ENCODE measurements at places on chromosomes 5 and 9. TPM values are rescaled to one million over a fixed set of nuclear protein-coding genes. Genes with fewer than 3 reads are reported as not detected.
A peak's percentile ranks its signal among the peaks of the same experiment; 100 is the strongest.

Gene WDR31
- polyA plus RNA-seq: 3.1 TPM

Gene EMB
- 2.2 TPM for polyA plus RNA-seq

Gene CEP78
- 7.5 TPM for polyA plus RNA-seq

- DNase-seq: no peak
- no peaks in the 10 kb centered on the region for H3K4me1 ChIP-seq
Observed at GRCh38 chr5:148859703-148860102, 33.3 kb downstream of the ADRB2 start.

DNA sequence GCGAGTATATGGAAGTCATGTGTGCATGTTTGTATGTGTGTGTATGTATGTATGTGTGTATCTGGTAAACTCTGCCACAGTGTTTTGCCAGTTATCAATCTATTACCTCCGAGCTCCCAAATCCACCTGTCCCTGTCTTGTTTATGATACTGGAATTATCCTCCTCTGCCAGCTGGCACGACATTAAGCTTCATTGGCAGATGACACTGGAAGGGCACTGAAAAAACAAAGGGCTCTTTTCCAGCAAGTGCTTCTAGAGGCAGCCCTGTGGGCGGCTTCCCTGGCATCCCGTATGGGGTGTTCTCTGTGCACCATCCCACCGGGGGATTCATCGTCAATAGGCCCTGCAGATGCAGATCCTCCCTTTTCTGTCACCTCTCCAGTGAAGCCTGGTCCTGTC is 221.5 kb downstream of the MSX2 start:
- no peak overlapping the region for H3K4me3 ChIP-seq
- H3K27me3 ChIP-seq: no peaks in the 10 kb centered on the region
- H3K27ac ChIP-seq: no peak overlapping the region
- no peak for DNase-seq

- no peaks in the 10 kb centered on the region for H3K27me3 ChIP-seq
- H3K4me3 ChIP-seq: peak overlapping the region; percentile 69
- H3K27ac ChIP-seq: no peak overlapping the region
- DNase-seq: no peak
- H3K36me3 ChIP-seq: peaks cover under 1% of the 10 kb centered on the region
Observed at GRCh38 chr9:70868041-70868440, 253.4 kb downstream of the TRPM3 start.

- peak; percentile 59 for DNase-seq
- no peak overlapping the region for H3K27ac ChIP-seq
- no peaks in the 10 kb centered on the region for H3K27me3 ChIP-seq
- no peak overlapping the region for H3K4me3 ChIP-seq
- H3K4me1 ChIP-seq: no peaks in the 10 kb centered on the region
Observed at GRCh38 chr5:33049842-33050241, 338.7 kb downstream of the NPR3 start.

DNA sequence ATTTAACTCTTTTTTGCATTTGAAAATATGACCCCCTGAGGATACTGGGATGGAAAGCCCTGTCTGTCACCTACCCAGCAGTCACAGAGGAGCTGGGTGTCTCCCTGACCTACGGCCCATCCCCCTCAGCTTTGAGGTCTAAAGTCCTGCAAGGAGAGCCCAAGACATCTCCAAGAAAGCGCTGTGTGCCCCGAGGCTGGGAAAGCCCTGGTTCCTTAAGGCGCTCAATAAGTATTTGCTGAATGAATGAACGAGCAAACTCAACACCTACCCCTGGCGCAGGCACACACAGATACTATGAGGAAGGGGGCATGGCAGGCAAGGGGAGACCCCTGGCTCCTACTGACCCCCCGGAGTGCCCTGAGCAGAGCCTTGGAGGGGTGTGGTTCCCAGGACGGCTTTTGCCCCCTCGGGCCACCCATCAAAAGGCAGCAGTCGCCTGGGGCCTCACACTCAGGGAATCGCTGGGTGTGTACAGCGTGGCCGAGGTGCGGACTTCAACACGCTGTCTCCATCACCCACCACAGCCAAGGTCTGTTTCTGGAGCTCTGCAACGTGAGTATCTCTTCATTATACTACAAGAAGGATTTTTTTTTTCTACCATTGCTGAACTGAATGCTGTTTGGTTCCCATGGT is 211.6 kb downstream of the ERCC6L2 start:
- H3K36me3 ChIP-seq: no peaks in the 10 kb centered on the region
- no peak for DNase-seq
- no peaks in the 10 kb centered on the region for H3K4me1 ChIP-seq
- peaks cover 2% of the 10 kb centered on the region for H3K27me3 ChIP-seq
- H3K4me3 ChIP-seq: no peak overlapping the region
- H3K27ac ChIP-seq: no peak overlapping the region

- H3K36me3 ChIP-seq: no peaks in the 10 kb centered on the region
- no peak for DNase-seq
- no peaks in the 10 kb centered on the region for H3K4me1 ChIP-seq
- H3K4me3 ChIP-seq: no peak overlapping the region
Observed at GRCh38 chr9:15068261-15068660, 158.0 kb upstream of the FREM1 start.

DNA sequence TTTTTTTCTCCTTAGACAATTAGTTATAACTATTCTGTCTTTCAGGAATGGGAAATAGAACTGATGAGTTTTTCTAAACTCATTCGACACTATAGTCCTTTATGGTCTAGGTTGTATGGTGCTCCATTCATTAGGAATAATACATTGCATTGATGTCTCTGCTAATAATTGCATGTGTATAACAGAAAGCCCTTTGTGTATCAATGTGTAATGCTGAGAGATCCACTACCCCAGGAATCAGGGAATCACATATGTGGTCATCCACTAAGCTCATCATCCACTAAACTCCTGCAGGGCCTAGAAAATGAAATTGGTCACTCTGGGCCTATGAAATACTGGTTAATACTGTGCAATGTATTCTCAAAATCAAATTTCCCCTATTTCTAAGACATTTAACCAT is 242.0 kb upstream of the CDH18 start:
- no peaks in the 10 kb centered on the region for H3K36me3 ChIP-seq
- no peaks in the 10 kb centered on the region for H3K27me3 ChIP-seq
- H3K4me3 ChIP-seq: no peak overlapping the region

- H3K36me3 ChIP-seq: peaks cover 8% of the 10 kb centered on the region
- peaks cover 4% of the 10 kb centered on the region for H3K4me1 ChIP-seq
- H3K4me3 ChIP-seq: peak overlapping the region; percentile 82
- H3K27me3 ChIP-seq: no peaks in the 10 kb centered on the region
- H3K27ac ChIP-seq: peak overlapping the region; percentile 8
Observed at GRCh38 chr9:37902796-37903646, 906 bp downstream of the SLC25A51 start.

DNA sequence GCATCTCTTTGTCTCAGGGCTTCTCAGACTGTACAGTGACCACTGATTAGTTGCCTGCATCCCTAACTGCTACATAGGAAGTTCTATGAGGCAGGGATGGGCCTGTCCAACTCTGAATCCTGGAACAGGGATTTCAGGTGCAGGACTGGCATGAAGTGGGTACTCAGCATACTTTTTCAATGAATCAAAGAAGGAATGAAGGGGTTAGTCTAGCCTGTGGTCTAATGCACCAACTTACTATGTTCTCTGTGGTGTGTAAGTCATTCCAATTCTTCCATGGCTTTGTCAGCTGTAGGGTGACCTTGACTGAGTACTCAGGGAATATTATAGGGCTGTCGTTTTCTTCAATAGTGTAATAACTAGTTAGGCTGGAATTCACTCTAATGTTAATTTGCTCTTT is 8.3 kb downstream of the COL15A1 start:
- H3K27me3 ChIP-seq: no peaks in the 10 kb centered on the region
- no peaks in the 10 kb centered on the region for H3K4me1 ChIP-seq
- H3K27ac ChIP-seq: no peak overlapping the region
- no peak for DNase-seq

DNA sequence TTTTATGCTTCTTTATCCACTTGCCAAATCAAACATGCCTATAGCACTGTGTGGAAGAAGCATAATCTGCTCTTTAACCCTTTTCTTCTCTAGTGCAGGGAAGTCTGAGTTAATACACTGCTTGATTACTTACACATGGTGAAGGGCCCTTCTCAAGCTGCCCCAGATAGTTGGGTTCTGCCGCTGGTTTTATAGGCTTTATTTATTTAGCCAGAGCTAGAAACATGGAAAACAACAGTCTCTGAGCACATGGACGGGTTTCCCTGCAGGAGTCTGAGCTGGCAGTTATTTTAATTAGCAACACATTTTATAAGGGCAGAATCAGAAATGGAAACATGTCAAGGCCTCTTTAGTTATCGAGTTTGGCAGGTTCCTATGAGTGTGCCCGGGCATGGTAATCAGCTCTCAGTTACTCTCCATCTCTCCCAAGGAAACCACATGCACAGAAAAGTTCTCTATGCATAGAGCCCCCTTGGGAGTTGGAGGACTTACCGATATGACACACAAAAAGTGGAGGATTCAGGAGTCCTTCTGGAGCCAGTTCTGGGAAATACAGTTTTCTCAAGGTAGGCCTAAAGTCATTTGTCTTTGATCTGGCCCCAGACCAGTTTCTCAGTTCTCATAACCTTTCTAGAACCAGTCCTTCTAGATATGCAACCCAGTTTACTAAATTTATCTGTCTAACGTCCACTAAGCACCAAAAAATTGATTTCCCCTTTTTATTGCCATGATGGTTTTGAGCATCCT is 564.8 kb downstream of the ACTL7B start:
- H3K4me1 ChIP-seq: no peaks in the 10 kb centered on the region
- no peak for DNase-seq
- no peak overlapping the region for H3K4me3 ChIP-seq
- H3K27ac ChIP-seq: no peak overlapping the region
- no peaks in the 10 kb centered on the region for H3K36me3 ChIP-seq
- no peaks in the 10 kb centered on the region for H3K27me3 ChIP-seq

- H3K4me1 ChIP-seq: no peaks in the 10 kb centered on the region
- no peak overlapping the region for H3K27ac ChIP-seq
- no peak for DNase-seq
- H3K4me3 ChIP-seq: no peak overlapping the region
- no peaks in the 10 kb centered on the region for H3K36me3 ChIP-seq
- H3K27me3 ChIP-seq: no peaks in the 10 kb centered on the region
Observed at GRCh38 chr5:56557198-56557597, 258.2 kb upstream of the MAP3K1 start.

DNA sequence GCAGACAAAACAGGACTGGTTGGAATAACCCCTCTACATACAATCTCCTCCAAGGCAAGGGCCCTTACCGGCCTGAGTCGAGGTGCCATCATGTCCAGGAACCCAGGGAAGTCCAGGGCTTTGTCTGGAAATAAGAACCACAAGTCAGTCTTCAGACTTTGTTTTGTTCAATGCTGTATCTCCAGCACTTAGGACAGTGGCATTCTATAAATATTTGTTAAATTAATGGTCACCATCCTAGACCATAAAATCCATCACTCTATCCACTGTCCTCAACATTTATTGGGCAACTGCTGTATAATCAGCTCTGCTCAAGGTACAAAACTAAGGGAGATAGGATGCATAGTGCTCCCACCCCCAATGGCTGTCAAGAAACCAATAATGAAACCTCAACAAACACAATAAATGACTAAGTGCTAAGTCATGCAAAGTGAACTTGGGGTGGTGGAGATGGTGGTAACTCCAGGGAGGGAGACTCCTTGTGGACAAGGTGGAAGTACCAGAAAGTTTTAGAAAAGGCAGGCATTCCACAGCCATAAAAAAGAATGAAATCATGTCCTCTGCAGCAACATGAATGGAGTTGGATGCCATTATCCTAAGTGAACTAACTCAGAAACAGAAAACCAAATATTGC is 5.0 kb downstream of the RELL2 start:
- no peak for DNase-seq
- peaks cover 8% of the 10 kb centered on the region for H3K27me3 ChIP-seq
- peaks cover 2% of the 10 kb centered on the region for H3K4me1 ChIP-seq
- no peak overlapping the region for H3K27ac ChIP-seq
- no peaks in the 10 kb centered on the region for H3K36me3 ChIP-seq

DNA sequence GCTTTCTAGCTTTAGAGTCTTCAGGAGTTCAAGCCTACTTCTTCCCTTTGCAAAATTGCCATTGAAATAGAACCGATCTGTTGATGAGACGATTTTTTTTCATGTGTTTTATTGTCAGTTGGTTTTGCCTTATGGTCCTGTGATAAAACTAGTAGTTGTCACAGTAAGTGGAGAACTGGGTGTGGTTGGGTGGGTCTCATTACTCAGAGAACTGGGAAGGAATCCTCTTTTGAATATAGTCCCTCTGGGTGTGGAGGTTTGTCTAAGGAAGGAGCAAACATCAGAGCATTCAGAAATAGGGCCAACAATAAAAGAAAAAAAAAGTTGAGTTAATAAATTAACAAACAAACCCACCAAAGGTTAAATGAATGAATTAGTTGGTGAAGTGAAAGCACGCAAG is 69.0 kb downstream of the ALDH1A1 start:
- H3K27me3 ChIP-seq: no peaks in the 10 kb centered on the region
- H3K4me3 ChIP-seq: no peak overlapping the region
- no peak overlapping the region for H3K27ac ChIP-seq
- no peaks in the 10 kb centered on the region for H3K36me3 ChIP-seq

- no peaks in the 10 kb centered on the region for H3K27me3 ChIP-seq
- H3K36me3 ChIP-seq: no peaks in the 10 kb centered on the region
- no peaks in the 10 kb centered on the region for H3K4me1 ChIP-seq
- no peak for DNase-seq
- H3K27ac ChIP-seq: no peak overlapping the region
Observed at GRCh38 chr9:111190347-111190746, 139.7 kb downstream of the OR2K2 start.

GRCh38 chr5:117713585-117714198 is 1139.1 kb upstream of the SEMA6A start:
- DNase-seq: no peak
- H3K4me3 ChIP-seq: no peak overlapping the region
- no peak overlapping the region for H3K27ac ChIP-seq
- H3K36me3 ChIP-seq: no peaks in the 10 kb centered on the region
- no peaks in the 10 kb centered on the region for H3K4me1 ChIP-seq
- H3K27me3 ChIP-seq: no peaks in the 10 kb centered on the region

DNA sequence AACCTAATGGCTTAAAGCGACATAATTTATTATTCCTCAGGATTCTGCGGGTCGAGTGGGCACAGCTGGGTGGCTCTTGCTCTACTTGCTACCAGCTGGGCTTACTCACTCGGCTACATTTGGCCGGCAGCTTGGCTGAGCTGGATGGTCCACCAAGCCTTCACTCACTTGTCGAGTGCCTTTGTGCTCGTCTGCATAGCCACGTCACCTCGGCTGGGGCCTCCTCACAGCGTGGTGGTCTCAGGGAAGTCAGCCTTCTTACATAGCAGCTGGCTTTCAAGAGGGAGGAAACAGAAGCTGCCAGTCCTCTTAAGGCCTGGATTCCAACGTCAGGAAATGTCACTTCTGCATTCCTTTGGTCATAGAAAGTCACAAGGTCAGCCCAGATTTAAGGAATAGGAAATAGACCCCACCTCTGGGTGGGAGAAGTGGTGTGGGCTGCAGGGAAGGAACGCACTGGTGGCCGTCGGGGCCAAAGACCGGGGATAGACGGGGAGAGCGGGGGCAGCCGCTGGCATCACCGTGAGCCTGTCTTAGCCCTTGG is 75.1 kb upstream of the RUFY1 start:
- H3K27me3 ChIP-seq: no peaks in the 10 kb centered on the region
- no peak overlapping the region for H3K4me3 ChIP-seq
- no peak overlapping the region for H3K27ac ChIP-seq

All from kidney (tissue), 22 donors.